ENCODE measurements at places on chromosomes 2 and 18. TPM values are rescaled to one million over a fixed set of nuclear protein-coding genes. Genes with fewer than 3 reads are reported as not detected.

- DNase-seq, result no peak
Observed at GRCh38 chr2:33512112-33512511, 35.7 kb downstream of the RASGRP3 start.

- DNase-seq, result no peak
Observed at GRCh38 chr18:49189772-49190171, 239.0 kb upstream of the SMAD7 start.

- no peak for DNase-seq
Observed at GRCh38 chr18:74281980-74282754, 9.6 kb downstream of the CYB5A start.

Gene HTR2B
- polyA plus RNA-seq, result 25.8 TPM

All from right renal pelvis (tissue), 4 donors.